ENCODE measurements at places on chromosomes 6 and 20.

DNA sequence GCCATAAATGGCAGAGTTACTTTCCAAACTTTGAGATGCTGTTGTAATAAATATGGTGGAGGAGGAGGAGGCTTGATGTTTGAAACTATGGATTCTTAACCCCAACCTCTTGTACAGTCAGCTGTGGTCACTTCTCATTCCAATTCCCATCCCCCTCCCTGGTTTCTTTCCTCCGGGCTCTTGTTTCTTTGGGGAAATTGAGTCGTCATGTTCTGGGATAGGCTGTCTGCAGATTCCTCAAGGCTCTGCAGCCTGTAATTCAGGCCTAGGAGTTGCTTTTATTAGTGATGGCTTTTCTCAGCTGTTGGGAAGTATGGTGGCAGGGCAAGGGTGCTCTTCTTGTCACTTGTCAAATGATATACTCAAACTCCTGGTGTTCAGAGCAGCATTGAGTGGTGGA, 2.6 kb downstream of the PTK7 start:
- no peak for DNase-seq

DNA sequence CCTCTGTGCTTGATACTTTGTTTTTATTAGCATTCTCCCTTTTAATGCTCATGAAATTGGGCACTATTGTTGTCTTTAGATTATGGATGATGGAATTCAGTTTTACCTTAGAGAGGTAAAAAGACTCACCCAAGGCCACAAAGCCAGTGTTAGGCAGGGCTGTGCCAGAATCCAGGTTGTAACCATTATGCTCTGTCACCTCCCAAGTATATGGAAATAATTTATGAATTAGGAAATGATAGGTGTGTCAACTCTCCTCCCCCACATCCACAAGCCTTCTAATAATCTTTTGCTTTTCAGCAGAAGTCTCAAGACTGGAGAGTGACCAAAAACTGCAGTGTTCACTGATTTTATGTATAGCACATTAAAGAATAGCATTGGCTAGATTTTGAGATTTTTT, 13.0 kb downstream of the DCBLD1 start:
- no peak for DNase-seq

DNA sequence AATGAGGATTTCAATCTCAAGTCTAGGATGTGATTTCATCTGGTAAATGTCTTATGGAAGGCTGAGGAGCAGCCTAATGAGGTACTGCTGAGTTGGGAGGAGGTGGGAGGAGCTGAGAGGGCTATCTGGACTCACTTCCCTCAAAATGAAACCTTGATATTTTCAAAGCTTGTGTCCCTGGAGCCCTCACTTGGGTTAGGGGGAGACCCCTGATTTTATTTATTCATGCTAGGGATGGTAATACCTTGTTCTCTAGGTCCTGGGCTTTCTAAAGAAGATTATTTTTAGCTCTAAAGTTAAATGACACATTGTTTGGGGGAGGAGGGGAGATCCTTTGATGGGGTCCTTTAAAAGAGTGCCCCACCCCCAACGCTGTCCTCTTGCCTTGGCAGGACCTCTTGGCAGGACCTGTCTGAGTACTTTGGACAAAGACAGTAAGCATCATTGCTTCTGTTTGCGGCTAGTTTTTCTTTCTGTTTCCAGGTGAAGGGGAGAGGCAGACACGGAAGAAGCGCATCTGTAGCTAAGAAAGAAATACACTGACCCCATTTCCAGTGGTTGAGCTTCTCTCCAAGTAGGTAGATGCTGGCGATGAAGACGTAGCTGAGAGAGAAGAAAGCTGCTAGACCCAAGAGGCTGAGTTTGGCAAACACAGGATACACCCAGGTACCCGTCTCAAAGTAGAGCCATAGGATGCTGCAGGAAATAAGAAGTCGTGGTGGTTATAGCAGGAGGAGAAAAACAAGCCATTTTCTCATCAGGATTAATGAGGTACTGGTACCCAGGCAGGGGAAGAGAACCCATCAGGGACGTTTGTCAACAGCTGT, 55.6 kb downstream of the ADTRP start:
- DNase-seq = no peak

GRCh38 chr20:33434434-33434833, 9.1 kb downstream of the SNTA1 start:
- DNase-seq = no peak

DNA sequence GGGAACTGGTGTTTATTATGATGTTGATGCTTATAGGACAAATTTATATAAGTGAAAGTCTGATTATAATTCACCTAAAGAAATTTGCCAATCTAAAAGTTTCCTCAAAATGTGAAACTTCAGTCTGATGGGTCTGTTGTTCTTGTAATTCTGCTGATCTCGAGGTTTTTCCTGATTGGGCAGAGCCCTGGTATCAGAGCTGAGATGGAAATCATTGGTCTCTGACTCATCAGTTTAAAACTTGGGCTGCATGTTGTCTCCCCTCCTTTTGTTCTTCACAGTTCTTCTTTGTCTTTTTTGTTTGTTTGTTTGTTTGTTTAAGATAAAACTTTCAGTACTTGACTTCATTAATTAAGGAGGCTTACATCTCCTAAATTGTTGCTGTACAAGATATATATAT, 5.9 kb downstream of the SMAP1 start:
- DNase-seq = no peak

GRCh38 chr6:106163966-106164877, 78.1 kb downstream of the PRDM1 start:
- peak; percentile 27 for DNase-seq
